Activated CD8-positive, alpha-beta memory T cell treated with anti-CD3 and anti-CD28 coated beads for 1 hour (primary cell): ENCODE measurements at places on chromosomes 11 and 22.

GRCh38 chr22:41822317-41823057, 10.4 kb upstream of the SREBF2 start:
- no peak for DNase-seq

- DNase-seq = no peak
These were observed 566.5 kb upstream of the B3GAT1 start for GRCh38 chr11:134978388-134979088.

- DNase-seq = no peak
These were observed 27.5 kb upstream of the MTNR1B start for GRCh38 chr11:92941676-92942571.

DNA sequence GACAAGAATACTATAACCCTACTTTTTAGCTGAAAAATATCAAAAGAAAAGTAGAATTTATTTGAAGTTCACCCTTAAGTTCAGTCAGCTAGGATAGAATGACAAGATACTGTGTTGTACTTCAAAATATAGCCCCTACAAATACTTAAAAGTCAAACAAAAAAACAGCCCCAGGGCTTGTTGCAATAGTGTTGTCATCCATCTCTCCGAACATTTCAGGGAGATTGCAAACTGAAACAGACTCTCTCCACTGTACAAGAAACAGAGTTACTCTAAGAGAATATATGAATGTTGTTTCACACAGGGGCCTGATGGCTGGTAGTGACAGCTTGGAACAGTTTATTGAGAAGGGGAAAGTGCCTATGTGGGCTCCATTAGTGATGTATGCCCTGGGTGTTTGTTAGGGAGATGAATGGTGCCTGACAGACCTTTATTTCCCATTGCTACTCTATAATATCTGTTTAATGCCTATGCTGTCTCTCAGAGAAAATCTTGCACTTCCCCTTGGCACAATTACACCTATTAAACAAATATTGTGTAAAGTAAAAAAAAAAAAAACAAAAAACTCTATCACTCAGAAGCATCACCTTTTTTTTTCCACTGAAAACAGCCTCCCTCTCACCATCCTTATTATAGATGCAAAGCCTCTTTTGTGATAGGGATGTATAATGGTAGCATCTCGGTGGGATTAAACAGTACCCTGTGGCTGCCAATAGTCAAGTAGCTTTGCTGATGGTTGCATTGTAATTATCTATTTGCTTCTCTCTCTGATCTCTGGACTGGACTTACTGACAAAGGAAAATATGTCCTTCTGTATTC, 506.3 kb upstream of the LUZP2 start:
- no peak for DNase-seq

GRCh38 chr11:18768978-18769377, 22.6 kb downstream of the PTPN5 start:
- no peak for DNase-seq

DNA sequence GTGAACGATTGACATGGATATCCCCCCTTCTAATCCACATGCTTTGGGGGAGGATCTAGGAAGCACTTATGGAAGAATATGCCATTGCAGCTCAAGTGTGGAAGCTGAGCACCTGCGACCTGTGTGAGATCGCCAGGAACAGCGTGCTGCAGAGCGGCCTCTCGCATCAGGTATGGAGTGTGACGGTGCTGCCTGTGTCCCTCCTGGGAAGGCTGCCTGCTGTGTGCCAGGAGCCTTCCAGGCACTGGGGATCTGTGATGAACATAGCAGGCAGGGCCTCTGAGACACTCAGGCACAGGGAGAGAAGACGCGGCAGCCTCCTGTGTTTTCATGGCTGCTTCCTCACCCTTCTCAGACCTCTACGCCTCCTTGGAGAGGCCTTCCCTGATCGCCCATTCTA, 36.5 kb downstream of the RNF141 start:
- no peak for DNase-seq

- DNase-seq = peak; percentile 10
These were observed 2.4 kb downstream of the MPST start for GRCh38 chr22:37021710-37022482.

DNA sequence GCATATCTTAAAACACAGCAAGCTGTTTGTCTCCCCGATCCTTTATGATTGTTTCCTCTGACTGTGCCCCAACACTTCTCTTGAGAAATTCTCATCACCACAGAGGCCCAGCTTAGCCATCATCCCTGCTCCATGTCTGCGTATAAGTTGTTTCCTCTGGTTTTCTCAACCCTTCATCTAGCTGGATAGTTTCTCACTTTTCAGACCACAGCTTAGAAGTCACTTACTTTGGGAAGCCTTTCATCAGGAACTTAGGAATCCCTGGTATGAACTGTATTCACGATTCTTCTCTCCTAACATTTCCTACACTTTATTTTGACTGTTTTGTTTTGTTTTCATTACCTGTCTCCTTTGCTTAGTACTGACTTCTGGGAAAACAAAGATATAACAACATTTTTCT, 295.2 kb downstream of the GUCY1A2 start:
- DNase-seq = no peak

DNA sequence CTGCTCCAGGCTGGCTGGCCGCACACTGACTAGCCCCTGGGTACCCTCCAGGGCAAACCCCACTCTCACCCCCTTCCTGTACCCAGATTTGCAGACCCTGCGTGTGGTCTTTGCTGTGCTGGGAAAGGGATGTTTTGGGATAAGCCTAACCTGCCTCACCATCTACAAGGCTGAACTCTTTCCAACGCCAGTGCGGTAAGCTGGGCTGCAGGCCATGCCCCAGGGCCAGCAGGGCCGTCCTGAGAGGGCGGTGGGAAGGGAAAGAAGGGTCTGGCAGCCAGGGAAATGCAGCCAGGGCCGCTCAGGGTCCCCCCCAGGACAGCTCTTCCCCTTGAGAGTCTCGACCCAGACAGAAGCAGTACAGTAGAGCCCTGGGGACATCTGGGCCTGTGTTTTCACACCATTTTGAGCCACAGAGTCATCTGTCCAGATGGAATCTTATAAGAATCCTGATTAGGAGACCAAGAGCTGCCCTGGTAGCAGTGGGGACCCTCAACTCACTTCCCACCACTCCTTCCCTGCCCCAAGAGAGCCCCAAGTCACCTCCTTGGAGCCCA, 22.4 kb upstream of the SLC22A12 start:
- no peak for DNase-seq

GRCh38 chr11:82936261-82936660, 34.7 kb downstream of the DDIAS start:
- no peak for DNase-seq

DNA sequence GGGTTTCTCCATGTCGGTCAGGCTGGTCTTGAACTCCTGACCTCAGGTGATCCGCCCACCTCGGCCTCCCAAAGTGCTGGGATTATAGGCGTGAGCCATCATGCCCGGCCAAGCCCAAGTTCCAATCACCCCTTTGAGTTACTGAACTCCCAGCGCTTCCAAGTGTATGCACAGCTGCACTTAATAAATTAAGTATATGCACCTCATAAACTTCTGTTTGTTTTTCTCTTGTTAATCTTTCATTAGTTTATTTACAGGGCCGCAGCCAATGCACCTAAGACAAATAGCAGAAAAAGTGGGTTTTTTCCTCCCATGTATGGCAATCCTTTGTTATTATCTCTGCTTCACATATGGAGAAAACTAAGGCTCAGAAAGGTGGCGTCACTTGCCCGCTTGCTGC, 21.3 kb downstream of the SYN3 start:
- DNase-seq = no peak

DNA sequence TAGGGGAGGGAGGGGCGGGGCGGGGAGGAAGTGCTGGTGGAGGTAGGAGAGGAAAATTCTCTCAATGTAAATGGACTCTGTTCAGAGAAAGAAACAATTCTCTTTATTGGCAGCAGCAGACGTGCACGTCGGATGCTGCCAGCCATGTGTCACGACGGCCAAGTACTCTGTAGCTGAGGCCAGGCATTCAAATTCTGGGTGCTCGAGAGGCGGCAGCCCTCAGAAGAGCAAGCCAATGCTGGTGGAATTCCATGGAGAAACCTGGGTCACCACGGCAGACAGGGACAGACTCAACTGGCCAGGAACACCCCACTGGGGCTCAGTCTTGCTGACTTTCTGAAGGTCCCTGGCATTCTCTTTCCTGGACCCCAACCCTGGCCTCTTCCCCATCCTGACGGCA, 90.8 kb downstream of the ABTB2 start:
- no peak for DNase-seq

DNA sequence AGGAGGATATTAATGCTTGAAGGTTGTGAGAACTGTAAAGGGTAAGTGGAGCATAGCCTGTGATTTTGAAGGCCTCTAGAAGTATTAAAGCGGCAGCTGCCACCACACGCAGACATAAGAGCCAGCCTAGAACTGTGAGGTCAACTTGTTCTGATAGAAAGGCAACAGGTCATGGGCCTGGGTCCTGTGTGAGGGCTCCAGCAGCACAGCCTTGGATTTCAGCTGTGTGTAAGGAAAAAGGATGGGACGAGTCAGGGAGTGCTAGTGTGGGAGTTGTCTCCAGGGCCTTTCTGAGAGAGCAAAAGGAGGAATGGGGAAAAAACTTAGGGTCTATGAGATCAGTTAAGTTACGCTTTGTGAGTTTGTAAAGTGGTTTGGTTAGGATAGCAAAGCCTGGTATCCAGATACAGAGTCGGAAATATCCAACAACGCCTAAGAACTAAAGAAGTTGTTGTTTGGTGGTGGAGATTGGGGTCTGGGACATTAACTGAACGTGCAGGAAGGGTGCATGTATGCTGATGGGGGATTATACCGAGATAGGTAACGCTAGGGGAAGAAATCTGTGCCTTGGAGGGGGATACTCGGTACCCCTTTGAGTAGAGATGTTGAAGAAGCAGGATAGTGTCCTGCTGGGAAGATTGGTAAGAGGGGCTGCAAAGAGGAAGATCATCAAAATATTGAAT, 17.4 kb upstream of the ANO1 start:
- DNase-seq = no peak

- DNase-seq = no peak
These were observed 22.8 kb downstream of the RHBDD3 start for GRCh38 chr22:29244785-29245625.

- peak; percentile 54 for DNase-seq
These were observed 36.0 kb upstream of the CSNK1E start for GRCh38 chr22:38353142-38353629.

DNA sequence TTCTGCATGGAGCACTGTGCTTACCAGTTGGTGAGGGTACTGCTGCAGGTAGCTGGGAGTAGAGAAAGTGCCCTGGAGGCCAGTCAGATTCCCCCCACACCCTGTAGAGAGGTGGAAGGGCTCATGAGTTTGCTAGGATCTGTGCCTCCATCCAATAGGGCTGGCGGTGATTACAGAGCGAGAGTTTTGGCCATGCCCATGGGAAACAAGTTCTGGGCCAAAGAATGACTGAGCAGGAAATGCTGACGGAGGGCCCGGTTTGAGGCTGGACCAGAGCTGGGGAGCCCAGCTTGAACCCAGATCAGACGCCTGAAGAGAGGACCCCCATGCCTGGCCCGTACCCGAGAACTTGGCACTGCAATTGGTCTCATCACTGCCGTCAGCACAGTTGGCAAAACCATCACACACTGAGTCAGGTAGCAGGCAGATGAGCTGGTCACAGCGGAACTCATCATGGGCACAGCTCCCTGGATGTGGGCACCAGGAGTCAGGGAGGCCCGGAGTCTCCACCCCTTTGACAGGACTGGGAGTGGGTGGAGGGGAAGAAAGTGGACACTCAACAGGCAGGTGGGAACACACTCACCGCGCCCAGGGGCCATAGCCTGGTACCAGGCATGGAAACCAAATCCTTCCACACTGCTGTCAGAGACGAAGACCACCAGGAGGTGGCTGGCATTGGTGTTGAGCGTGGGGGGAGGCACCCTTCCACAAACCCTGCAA, 2.1 kb downstream of the MFRP start:
- no peak for DNase-seq

DNA sequence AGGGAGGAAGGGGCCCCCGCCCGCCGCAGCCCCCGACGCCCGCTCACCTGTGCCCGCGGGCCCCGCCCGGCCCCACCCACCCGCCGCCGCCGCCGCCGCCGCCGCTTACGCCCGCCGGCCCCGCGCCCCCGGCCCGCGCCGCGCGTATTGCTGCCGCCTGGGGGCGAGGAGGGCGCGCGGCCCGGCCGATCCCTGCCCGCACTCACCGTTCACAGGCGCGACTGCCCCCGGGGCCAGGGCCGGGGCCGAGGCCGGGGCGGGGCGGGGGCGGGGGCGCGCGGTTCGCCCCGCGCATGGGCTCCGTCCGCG, 212 bp downstream of the HRAS start:
- DNase-seq = no peak

GRCh38 chr11:35593143-35593542, 25.1 kb upstream of the FJX1 start:
- no peak for DNase-seq

GRCh38 chr11:66119348-66120133, 49.5 kb downstream of the PACS1 start:
- no peak for DNase-seq

GRCh38 chr11:72706579-72706978, 32.4 kb upstream of the PDE2A start:
- DNase-seq = no peak

GRCh38 chr11:129864811-129865210, 30.6 kb downstream of the NFRKB start:
- no peak for DNase-seq

- no peak for DNase-seq
These were observed 68.2 kb downstream of the DNAJC24 start for GRCh38 chr11:31437742-31438435.

GRCh38 chr11:9347100-9347499, 32.7 kb upstream of the TMEM41B start:
- DNase-seq = no peak

DNA sequence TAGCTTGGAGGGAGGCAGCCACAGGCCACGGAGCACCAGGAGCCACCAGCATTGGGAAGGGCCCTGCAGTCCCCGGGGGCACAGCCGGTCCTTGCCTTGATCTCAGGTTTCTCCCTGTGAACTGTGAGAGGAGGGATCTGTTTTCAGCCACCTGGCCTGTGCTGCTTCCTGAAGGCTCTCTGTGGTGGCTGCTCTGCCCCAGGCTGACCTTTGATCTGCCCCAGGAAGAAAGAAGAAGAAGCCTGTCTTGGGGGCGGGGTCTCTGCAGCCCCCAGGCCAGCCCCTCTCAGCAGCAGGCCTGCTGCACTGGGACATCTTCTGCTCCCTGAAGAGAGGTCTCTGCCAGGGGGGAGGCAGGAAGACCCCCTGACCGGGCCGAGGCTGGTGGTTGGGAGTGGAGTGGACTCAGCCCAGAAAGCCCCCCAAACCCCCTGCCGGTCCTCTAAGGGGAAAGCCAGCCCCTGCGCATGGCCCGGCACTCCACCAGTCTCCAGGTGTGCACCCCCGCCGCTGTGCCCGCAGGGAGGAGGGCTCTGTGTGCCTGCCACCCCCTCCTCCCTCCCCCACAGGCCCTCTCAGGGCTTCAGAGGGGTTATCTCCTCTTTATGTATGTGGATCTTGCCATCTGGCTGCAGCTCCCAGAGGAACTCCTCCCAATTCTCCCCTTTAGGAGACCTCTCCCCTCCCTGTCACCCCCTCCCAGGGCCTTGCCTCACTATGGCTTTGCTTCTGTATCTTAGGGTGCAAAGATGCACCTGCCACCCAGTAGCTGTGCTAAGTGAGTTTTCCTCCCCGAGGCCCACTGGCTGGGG, 675.3 kb downstream of the BRD1 start:
- DNase-seq = no peak

DNA sequence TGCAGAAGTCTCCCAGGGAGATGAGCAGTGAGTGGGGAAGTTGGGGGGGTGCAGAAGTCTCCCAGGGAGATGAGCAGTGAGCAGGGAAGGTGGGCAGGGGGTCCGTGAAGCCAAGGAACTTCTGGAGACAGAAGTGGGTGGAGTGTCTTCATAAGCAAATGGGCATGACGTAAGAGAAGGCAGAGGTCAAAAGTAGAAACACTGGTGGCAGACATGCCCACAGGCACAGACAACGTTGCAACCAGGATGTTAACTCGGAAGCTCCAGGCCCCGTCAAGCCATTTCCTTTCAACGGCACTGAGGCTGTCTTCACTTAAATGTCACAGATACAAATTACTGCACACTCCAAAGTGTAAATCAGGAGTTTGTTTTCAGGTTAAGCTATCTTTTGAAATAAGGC, 186.1 kb downstream of the SHANK2 start:
- DNase-seq = no peak
